Fibroblast of lung (primary cell): ENCODE measurements at places on chromosomes 1 and 21. TPM values are rescaled to one million over a fixed set of nuclear protein-coding genes. Genes with fewer than 3 reads are reported as not detected.

The RGS13 gene
- not detected in 2 replicates for total RNA-seq

The TBX15 gene
- 0.26 and 0.99 TPM in 2 replicates for total RNA-seq

The KCNJ9 gene
- total RNA-seq, result under 0.01 TPM in 2 replicates

The NUP133 gene
- 31.9 and 35.2 TPM in 2 replicates for total RNA-seq

The FCGR2B gene
- total RNA-seq, result not detected in 2 replicates

GRCh38 chr1:221532071-221532773 lies 209.7 kb downstream of the DUSP10 start:
- DNase-seq, result no peak
- H3K36me3 ChIP-seq, result no peaks in the 10 kb centered on the region
- H3K27me3 ChIP-seq, result no peaks in the 10 kb centered on the region
- H3K4me1 ChIP-seq, result no peaks in the 10 kb centered on the region
- H3K27ac ChIP-seq, result no peak overlapping the region
- no peak overlapping the region for H3K4me3 ChIP-seq

GRCh38 chr21:43191971-43192370 lies 23.2 kb downstream of the CRYAA start:
- H3K36me3 ChIP-seq, result no peaks in the 10 kb centered on the region
- no peak overlapping the region for H3K4me3 ChIP-seq
- no peak for DNase-seq
- H3K27ac ChIP-seq, result no peak overlapping the region

GRCh38 chr1:209473025-209473424 lies 110.5 kb upstream of the CAMK1G start:
- H3K27ac ChIP-seq, result no peak overlapping the region
- no peak for DNase-seq
- no peaks in the 10 kb centered on the region for H3K36me3 ChIP-seq

GRCh38 chr1:33036526-33037503 lies at the start of gene AK2:
Gene AK2, minus strand, starts transcription at chr1:33036883. Its CDS starts 55 bp downstream, at chr1:33036828.
- peak within 1 kb of the TSS; percentile 92 for H3K4me3 ChIP-seq
- DNase-seq, result peak; percentile 97
- no peaks in the 10 kb centered on the region for H3K4me1 ChIP-seq
- no peaks in the 10 kb centered on the region for H3K36me3 ChIP-seq

GRCh38 chr1:241229216-241229615 lies 127.8 kb downstream of the RGS7 start:
- H3K4me3 ChIP-seq, result no peak overlapping the region
- H3K27ac ChIP-seq, result no peak overlapping the region
- H3K36me3 ChIP-seq, result no peaks in the 10 kb centered on the region
- H3K27me3 ChIP-seq, result no peaks in the 10 kb centered on the region

GRCh38 chr1:48251323-48251722 lies 28.8 kb downstream of the SLC5A9 start:
- H3K4me3 ChIP-seq, result no peak overlapping the region
- no peaks in the 10 kb centered on the region for H3K36me3 ChIP-seq
- DNase-seq, result no peak
- no peaks in the 10 kb centered on the region for H3K4me1 ChIP-seq

DNA sequence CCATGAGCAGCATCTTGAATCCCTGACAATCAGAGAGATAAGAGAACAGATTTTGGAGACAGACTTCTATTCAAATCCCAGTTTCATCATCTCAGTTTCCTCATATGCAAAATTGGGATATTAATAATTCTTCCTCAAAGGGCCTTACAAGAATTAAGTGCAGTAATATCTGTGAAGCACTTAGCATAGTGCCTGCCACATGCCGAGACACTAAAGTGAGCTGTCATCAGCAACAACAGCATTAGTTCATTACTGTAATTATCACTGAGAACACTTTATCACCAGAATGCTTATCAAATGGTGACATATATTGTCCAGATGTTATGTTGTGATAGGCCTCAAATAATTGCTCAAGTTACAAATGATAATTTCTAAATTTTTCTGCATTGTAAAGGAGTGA lies 922 bp upstream of the FCRLB start:
- peaks cover 7% of the 10 kb centered on the region for H3K4me1 ChIP-seq
- no peak for DNase-seq
- no peak overlapping the region for H3K27ac ChIP-seq
- no peaks in the 10 kb centered on the region for H3K27me3 ChIP-seq
- H3K4me3 ChIP-seq, result no peak overlapping the region

- H3K4me1 ChIP-seq, result no peaks in the 10 kb centered on the region
- no peaks in the 10 kb centered on the region for H3K27me3 ChIP-seq
- H3K4me3 ChIP-seq, result no peak overlapping the region
- H3K27ac ChIP-seq, result no peak overlapping the region
- H3K36me3 ChIP-seq, result no peaks in the 10 kb centered on the region
Observed at GRCh38 chr1:102640312-102640711, 468.0 kb downstream of the COL11A1 start.

DNA sequence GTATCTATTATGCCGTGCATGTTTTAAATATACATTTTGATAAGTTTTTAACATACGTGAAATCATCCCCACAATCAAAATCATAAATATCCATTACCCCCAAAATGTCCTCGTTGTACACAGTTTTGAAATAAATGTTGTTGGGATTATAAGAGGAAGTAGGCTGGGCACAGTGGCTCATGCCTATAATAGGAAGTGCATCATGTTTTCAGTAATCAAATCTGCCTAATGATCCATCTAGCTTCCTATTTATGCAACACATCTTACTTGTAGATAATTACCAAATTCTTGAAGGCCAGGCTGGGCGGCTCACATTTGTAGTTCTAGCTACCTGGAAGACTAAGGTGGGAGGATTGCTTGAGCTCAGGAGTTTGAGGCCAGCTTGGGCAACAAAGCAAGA lies 15.0 kb upstream of the IFNGR2 start:
- peaks cover 2% of the 10 kb centered on the region for H3K4me1 ChIP-seq
- no peak for DNase-seq
- H3K27me3 ChIP-seq, result no peaks in the 10 kb centered on the region

GRCh38 chr1:176752505-176752904 lies 289.5 kb downstream of the PAPPA2 start:
- H3K36me3 ChIP-seq, result no peaks in the 10 kb centered on the region
- DNase-seq, result no peak
- H3K4me1 ChIP-seq, result no peaks in the 10 kb centered on the region
- no peak overlapping the region for H3K4me3 ChIP-seq
- no peak overlapping the region for H3K27ac ChIP-seq

GRCh38 chr21:17784604-17785402 lies 34.4 kb downstream of the C21orf91 start:
- H3K36me3 ChIP-seq, result no peaks in the 10 kb centered on the region
- H3K27ac ChIP-seq, result no peak overlapping the region
- H3K4me3 ChIP-seq, result no peak overlapping the region
- no peaks in the 10 kb centered on the region for H3K4me1 ChIP-seq
- no peaks in the 10 kb centered on the region for H3K27me3 ChIP-seq

DNA sequence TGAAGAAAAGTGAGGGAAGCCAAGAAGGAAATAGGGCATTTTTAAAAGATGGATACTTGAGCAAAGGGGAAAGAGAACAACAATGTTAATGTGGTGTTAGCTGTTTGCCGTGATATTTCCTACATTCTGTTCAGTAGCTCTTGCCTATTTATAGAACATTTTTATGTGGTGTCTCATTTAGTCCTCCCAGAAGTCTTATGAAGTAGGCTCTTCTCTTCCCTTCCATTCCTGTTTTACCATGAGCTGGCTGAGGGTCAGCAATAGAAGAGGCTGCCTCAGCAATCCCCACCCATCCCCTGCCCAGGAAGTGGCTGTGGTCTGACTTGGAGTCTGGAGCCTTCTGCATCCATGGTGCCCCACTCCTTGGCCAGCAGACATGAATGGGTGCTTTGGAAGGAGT lies 60.1 kb downstream of the KIAA0040 start:
- no peaks in the 10 kb centered on the region for H3K27me3 ChIP-seq
- no peak overlapping the region for H3K4me3 ChIP-seq
- peak; percentile 43 for DNase-seq
- H3K36me3 ChIP-seq, result no peaks in the 10 kb centered on the region

DNA sequence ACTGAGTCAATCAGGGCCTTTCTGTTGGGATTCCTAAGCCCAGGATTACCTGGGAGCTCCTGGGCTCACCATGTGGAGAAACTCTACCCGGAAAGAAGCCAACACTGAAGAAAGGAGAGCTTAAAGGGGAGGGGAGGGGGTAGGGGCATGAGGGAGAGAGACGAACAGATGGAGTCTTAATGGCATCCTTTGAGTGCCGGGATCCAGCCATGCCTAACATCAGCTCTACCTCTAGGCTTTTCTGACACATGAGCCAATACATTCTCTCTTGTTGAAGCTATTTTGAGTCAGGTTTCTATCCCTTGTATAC lies 75.0 kb downstream of the NPHP4 start:
- H3K4me3 ChIP-seq, result no peak overlapping the region
- DNase-seq, result no peak
- no peaks in the 10 kb centered on the region for H3K36me3 ChIP-seq
- no peaks in the 10 kb centered on the region for H3K27me3 ChIP-seq
- H3K4me1 ChIP-seq, result no peaks in the 10 kb centered on the region

DNA sequence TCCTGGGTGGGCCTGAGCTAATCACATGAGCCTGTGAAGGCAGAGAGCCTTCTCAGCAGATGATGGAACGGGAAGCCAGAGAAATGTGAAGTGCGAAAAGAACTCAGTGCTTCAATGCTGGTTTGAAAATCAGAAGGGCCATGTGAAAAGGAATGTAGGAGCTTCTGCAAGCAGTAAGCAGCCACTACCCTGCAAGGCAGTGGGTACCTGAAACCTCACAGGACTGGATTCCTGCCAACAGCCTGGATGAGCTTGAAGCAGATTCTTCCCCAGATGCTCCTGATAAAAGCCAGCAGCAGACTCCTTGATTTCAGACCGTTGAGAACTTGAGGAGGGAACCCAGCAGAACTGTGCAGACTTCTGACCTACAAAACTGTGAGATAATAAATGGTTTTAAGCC lies 158.6 kb downstream of the SYT2 start:
- no peak overlapping the region for H3K4me3 ChIP-seq
- H3K4me1 ChIP-seq, result no peaks in the 10 kb centered on the region
- no peaks in the 10 kb centered on the region for H3K36me3 ChIP-seq
- no peaks in the 10 kb centered on the region for H3K27me3 ChIP-seq

GRCh38 chr1:182087719-182088350 lies 26.3 kb upstream of the ZNF648 start:
- no peak overlapping the region for H3K27ac ChIP-seq
- no peaks in the 10 kb centered on the region for H3K27me3 ChIP-seq
- H3K36me3 ChIP-seq, result no peaks in the 10 kb centered on the region
- H3K4me1 ChIP-seq, result no peaks in the 10 kb centered on the region
- H3K4me3 ChIP-seq, result no peak overlapping the region
- DNase-seq, result no peak

DNA sequence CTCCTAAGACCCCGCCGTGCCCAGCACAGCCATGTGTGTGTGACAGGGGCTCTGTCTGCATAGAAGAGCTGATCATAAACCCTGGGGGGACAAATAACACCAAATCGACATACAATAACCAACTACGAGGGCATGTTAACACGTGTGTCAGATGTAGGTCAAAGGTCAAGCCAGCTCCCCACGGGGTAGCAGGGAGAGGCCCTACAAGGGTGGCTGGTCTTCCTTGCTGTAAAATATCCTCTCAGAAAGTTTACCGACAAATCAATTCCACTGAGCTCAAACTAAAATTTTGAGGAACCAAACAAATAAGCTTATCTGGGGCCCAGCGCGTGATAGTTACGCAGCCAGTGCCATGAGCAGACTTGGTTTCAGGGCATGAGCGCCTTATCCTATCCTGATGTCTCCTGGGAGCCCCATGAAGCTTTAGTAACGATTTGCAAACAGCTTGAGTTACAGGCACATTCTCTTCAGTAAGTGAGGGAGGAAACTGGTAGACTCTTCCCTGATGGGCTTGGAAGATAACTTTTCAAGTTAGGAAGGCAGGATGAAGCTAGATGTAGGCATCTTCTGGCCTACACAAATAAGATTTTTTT lies 2.7 kb upstream of the TMPRSS3 start:
- H3K27me3 ChIP-seq, result no peaks in the 10 kb centered on the region
- no peaks in the 10 kb centered on the region for H3K4me1 ChIP-seq
- no peak for DNase-seq
- H3K36me3 ChIP-seq, result no peaks in the 10 kb centered on the region
- no peak overlapping the region for H3K27ac ChIP-seq
- no peak overlapping the region for H3K4me3 ChIP-seq

- peak; percentile 78 for DNase-seq
- peaks cover 5% of the 10 kb centered on the region for H3K36me3 ChIP-seq
- peaks cover 7% of the 10 kb centered on the region for H3K4me1 ChIP-seq
- H3K27ac ChIP-seq, result peak within 1 kb of the TSS; percentile 89
Observed at GRCh38 chr21:43718872-43719747, at the start of gene PDXK. Gene PDXK, plus strand, starts transcription at chr21:43719129. Its CDS starts 166 bp downstream, at chr21:43719295.

GRCh38 chr1:115166531-115167091 lies 77.3 kb upstream of the TSPAN2 start:
- H3K27ac ChIP-seq, result no peak overlapping the region
- peak; percentile 39 for DNase-seq
- H3K4me1 ChIP-seq, result peaks cover 16% of the 10 kb centered on the region
- no peak overlapping the region for H3K4me3 ChIP-seq

DNA sequence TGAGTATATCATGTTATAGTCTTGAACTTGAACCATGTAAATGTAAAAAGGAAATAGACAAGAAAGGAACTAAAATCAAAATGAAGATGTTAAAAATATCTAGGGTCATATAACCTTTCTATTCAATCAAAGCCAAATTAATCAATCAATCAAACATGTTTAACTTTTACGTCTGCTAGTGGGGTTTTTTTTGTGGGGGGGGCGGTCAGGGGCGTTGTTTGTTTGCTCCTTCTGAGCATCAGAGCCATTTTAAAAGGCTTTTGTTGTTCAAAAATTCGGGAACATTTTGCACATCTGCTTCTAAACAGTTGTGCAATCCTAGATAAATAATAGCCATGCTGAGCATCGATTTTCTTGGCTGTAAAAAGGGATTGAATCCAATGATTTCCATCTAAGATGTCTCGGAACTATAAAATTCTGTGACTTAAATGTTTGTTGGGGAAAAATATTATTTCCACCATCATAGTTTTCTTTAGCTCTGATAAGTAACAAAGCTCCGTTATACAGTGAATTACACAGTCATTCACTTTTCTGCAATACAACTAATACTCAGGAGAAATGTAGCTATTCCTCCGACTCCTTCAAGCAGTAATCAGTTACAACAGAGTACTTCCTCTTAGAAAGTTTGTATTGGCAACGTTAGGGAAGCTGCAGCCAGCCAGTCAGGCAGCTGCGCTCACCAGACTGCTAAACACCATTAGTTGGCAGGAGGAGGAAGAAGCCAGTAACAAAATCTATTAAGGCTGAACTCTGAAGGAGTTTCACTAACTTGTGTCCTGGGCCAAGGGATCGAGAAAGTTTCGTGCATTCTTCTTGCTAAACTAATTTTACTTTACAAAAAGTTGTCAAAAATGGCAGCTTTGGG lies 2.2 kb downstream of the SPATA6 start:
- peak; percentile 88 for DNase-seq
- H3K36me3 ChIP-seq, result no peaks in the 10 kb centered on the region
- H3K4me3 ChIP-seq, result peak overlapping the region; percentile 78
- H3K4me1 ChIP-seq, result no peaks in the 10 kb centered on the region
- no peaks in the 10 kb centered on the region for H3K27me3 ChIP-seq
- peak overlapping the region; percentile 27 for H3K27ac ChIP-seq
